Activated B cell treated with CpG ODN at 0.5 μM for 24 hours (primary cell): ENCODE measurements at places on chromosomes 2 and 18. TPM values are rescaled to one million over a fixed set of nuclear protein-coding genes. Genes with fewer than 3 reads are reported as not detected.

RALBP1 gene
- total RNA-seq, result 31.9 and 32.7 TPM in 2 replicates

GRCh38 chr2:70919672-70920366 lies 15.9 kb upstream of the ATP6V1B1 start:
- no peak for DNase-seq

DNA sequence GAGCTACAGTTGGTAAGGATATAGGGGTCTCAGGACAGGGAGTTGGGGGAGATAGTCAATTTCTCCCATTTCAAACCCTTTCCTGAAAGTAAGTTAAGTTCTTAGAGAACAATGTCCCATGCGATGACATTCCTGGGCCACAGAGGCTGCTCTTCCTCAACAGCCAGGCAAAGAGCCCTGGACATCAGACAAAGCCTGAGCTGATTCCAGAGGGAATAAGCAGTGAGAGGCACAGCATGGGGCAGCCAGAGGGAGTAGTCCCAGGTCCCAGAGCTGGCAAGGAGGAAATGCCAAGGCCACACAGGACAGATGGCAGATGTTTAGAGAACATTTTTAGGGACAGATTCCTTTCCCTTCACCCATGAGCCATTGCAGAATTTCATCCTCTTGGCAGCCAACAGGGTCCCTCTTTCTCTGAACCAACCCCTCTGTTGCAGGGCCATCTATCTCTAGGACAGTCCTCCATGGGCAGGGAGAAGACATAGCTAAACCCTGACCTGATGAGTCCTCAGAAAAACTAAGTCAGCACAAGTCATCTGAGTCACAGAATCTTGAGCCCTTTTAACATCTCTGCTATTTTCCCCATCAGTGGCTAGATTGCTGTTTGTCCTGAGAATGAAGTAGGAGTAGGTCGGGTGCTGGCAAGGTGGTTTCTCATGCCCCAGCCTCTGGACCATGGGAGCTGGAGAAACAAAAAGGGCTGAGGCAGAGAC lies 81.6 kb upstream of the STPG4 start:
- no peak for DNase-seq

DNA sequence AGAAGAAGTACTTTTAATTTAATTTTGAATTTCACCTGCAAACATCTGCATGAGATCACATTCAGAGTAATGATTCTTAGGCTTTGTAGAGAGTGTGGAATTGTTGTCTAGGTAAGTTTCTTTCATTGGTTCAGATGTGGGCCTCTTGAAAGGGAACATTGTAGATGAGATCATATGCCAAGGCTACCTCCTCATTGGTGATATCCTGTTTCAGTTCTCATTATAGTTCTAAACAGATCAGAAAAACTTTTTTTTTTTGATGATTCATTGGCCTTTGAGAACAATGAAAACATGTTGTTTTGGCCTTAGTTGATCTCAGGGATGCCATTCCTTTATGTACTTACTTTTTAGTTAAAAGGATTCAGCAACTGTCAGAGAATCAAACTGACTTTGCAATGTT lies 44.5 kb downstream of the EML6 start:
- no peak for DNase-seq

GRCh38 chr18:70522183-70522680 lies 233.4 kb downstream of the SOCS6 start:
- no peak for DNase-seq

- no peak for DNase-seq
Measured at GRCh38 chr2:235008584-235009044, 56.8 kb downstream of the SH3BP4 start.

DNA sequence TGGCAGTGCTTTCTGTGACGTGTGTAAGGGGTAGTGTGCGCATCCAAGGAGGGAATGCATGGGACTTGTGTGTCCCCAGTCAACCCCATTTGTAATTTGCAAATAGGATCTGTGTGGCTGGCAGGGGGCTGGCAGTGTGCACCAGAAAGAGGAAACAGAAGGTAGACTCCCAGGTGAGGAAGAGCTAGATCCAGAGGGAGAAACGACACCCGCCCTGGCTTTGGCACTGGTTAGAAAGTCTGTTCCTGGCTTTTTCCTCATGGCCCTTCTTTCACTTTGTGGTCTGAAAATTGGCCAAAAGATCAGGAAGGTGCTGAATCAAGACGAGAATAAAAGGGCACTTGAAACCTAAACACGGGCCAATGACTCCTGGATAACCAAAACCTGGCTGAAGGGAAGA lies 33.3 kb downstream of the PRKCE start:
- no peak for DNase-seq
